ENCODE measurements at places on chromosomes 16 and 17.
A peak's percentile ranks its signal among the peaks of the same experiment; 100 is the strongest.

DNA sequence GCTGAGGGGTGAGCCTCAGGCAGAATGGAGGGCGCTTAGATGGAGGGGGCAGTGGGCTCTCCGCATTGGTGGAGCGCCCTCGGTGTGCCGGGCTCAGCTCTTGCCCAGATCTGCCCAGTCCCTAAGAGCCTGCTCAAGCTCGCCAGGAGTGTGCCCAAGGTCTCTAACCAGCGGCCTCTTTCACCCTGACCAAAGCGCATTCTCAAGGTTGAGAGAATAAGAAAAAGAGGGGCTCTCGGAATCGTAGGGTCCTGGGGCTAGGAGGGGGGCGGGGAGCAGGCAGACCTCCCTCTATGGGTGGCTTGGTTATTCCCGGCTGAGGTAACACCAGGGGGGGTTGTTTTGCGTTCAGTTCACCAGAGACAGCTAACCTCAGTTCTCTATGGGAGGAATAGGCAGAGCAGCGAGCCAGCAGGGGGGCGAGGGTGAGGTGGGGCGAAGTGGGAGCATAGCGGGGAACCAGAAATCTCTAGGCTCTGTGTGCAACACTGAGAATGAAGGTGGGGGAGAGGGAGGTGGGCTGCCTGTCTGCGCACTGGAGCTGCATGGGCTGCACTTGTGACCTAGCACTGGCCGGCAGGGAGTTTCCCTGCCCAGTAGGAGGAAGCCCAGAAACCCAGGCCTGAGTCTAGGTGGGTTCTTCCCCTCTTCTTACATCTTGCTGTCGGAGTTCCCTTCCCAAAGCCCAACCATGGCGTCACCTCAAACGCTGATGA, 3.0 kb downstream of the TMEM132E start:
- DNase-seq: no peak

- DNase-seq: no peak
Observed at GRCh38 chr16:8168016-8168415, 422.3 kb downstream of the TMEM114 start.

GRCh38 chr16:83162791-83163190, 536.0 kb downstream of the CDH13 start:
- no peak for DNase-seq

DNA sequence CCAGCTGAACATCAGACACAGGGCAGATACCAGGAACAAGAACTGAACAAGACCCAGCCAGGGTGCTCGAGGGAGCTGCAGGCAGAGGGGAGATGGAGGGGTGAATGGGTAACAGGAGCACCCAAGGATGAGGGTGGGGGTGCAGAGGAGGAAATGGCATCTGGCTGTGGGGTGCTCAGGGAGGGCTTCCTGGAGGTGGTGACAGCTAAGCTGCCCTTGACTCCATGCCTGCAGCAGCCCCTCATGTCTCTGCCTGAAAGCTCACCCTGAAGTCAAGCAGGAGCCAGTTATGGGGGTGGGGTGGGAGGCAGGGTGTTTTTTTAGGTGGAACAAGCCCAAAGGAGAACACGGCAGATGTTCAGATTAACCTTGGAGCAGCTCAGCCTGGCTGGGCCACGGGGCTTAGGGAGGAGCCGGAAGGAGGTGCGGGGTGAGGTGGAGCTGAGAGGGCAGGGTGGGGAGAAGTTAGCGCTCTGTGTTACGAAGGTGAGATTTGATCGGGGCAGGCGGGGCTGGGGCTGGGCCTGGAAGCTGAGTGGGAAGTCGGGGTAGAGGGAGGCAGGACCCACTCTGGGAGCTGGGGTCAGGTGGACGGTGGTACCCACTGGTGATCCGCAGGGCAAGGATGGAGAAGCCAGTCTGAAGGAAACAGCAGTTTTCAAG, 143.0 kb downstream of the ENGASE start:
- DNase-seq: peak; percentile 59

DNA sequence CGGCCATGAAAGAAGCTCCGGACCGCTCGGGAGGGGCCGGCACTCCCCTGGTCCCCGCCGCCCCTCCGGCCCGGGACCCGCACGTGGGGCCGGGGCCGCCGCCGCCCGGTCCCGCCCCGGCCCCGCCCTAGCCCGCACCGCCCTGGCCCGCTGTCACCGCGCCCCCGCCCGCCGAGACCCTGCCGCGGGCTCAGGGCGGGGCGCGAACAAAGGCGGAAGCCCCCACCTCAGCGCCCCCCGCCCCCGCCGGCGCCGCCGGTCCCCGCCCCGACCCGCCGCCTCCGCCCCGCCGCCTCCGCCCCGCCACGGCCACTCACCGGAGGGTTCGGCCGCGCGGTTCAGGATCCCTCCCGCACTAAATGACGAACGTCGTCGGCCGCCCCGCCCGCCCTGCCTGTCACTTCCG, at the start of gene ARHGDIA:
Gene ARHGDIA, minus strand, starts transcription at position 357 of the 406 bp plus-strand sequence. CDS start 1,407 bp downstream, outside the sequence.
- DNase-seq: no peak

- DNase-seq: no peak
Observed at GRCh38 chr16:50303605-50304466, 37.5 kb downstream of the ADCY7 start.

DNA sequence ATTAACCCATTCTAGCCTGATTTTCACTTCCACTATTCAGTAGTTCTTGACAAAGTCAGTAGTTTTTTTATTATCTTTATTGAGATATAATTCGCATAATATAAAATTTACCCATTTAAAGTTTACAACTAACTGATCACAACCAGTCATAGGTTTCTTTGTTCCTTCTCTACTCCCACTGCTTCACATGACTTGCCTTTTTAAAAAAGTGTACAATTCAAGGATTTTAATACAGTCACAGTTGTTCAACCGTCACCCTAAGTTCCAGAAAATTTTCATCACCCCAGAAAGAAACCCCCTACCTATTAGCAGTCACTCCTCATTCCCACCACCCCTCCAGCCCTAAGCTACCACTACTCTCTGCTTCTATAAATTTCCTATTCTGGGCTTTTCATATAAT, 162.5 kb downstream of the TRIM37 start:
- no peak for DNase-seq

- DNase-seq: no peak
Observed at GRCh38 chr17:71959154-71959553, 161.7 kb upstream of the SOX9 start.

GRCh38 chr17:47099987-47100711, 88.9 kb downstream of the CDC27 start:
- peak; percentile 82 for DNase-seq

- no peak for DNase-seq
Observed at GRCh38 chr16:81639348-81639747, 139.7 kb upstream of the PLCG2 start.

DNA sequence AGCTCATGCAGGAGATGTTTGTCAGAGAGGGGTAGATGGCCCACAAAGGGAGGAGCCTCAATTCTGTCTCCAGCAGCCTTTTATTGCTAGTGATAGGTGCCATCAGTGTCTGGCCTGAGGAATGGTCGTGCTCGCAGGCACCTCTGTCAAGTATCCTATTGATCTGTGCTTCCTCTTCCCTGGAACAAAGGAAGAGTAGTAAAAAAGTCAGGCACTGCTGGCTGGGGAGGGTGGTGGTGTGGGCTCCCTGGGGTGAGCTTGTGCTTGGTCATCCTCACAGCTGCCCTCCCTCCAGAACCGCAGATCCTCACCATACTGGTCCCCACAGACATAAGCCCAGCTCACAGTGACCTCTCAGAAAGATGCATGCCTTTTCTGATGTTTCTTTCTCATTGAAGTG, 15.0 kb upstream of the SALL1 start:
- DNase-seq: no peak

- DNase-seq: no peak
Observed at GRCh38 chr17:7080456-7081041, 498 bp upstream of the CLEC10A start.

DNA sequence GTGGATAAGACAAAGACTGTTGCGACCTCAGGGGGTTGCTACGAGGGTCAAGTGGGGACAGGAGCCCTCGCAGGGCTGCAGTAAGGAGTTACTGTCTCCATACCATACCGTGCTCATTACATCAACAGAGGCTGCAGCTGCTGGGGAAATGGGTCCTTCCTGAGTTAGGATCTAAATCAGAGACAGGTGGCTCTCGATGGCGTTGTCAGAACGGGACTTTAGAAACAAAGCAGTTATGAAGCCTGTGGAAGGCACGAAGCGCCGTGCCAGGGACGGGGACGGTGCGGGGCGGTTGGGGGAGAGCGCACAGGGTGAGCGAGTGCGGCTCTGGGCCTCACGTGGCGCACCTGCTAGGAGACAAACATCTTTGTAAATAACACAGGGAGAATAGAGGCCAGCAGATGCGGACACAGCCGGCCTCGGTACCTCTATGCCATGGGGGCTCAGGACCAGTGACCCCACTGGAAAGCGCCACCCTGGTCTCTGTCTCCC, 34.4 kb downstream of the ZCCHC14 start:
- DNase-seq: no peak

GRCh38 chr16:16020291-16020690, 70.9 kb downstream of the ABCC1 start:
- no peak for DNase-seq

- no peak for DNase-seq
Observed at GRCh38 chr16:47705266-47705665, 244.1 kb downstream of the PHKB start.

- peak; percentile 31 for DNase-seq
Observed at GRCh38 chr16:3175157-3176093, 12.6 kb upstream of the OR1F1 start.

GRCh38 chr16:80527297-80527696, 13.5 kb upstream of the DYNLRB2 start:
- DNase-seq: no peak

DNA sequence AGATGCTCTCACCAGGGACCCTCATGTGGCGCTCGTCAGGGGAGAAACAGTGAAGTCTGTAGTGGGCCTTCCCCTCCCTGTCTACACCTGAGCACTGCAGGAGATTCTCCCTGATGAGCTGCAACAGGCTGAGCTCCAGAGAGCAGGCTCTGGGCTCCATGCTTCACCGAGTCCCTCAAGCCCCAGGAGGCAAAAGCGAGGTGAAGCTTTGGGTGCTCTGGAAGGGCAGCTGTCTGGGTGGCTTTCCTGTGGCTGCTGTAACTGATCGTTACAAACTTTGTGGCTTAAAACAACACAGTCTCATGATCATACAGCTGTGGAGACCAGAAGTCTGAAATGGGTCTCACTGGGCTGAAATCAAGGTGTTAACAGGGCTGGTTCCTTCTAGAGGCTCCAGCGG, 12.1 kb upstream of the CD300LD start:
- DNase-seq: no peak

GRCh38 chr16:11329071-11329491, 16.2 kb upstream of the RMI2 start:
- no peak for DNase-seq

DNA sequence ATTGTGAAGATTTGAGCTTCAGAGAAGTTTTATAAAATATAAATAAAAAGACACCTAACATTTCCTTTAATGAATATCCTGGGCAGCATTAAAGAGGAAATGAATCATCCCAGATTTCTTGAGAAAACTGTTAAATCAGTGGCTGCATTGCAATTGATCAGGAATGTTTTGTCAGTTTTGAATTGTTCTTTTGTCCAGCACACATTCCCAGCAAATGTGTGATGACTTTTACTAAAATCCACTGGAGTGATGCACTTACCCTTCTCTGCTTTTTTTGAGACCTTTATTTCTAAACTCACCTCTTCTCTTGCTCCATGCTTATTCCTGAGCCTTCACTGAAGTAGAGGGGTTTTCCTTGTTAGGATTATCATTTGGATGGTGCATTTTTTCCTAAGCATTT, 1307.2 kb downstream of the CDH8 start:
- DNase-seq: no peak

- DNase-seq: no peak
Observed at GRCh38 chr17:2688351-2689342, 22.9 kb downstream of the CLUH start.

DNA sequence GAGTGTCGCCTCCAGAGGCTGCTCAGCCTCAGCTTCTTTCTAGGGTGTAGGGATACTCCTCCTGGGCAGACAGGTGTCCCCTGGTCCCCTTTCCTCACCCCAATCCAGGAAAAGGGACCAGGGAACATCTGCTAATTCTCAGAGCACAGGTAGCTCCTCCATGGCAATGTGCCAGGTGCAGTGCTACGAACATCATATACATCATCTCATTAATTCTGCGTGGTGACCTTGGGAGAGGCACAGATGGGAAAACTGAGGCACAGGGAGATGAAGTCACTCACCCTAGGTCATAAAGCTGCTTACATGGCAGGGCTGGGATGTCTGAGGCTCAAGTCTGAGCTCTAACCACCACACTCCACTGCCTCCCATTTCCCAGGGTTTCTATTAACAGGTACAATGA, 11.7 kb downstream of the HDAC5 start:
- DNase-seq: no peak

- DNase-seq: no peak
Observed at GRCh38 chr17:81045590-81046095, 10.7 kb downstream of the BAIAP2 start.

- no peak for DNase-seq
Observed at GRCh38 chr16:23491490-23492391, 18.6 kb downstream of the GGA2 start.

GRCh38 chr17:65522751-65523404, 38.6 kb downstream of the AXIN2 start:
- no peak for DNase-seq

DNA sequence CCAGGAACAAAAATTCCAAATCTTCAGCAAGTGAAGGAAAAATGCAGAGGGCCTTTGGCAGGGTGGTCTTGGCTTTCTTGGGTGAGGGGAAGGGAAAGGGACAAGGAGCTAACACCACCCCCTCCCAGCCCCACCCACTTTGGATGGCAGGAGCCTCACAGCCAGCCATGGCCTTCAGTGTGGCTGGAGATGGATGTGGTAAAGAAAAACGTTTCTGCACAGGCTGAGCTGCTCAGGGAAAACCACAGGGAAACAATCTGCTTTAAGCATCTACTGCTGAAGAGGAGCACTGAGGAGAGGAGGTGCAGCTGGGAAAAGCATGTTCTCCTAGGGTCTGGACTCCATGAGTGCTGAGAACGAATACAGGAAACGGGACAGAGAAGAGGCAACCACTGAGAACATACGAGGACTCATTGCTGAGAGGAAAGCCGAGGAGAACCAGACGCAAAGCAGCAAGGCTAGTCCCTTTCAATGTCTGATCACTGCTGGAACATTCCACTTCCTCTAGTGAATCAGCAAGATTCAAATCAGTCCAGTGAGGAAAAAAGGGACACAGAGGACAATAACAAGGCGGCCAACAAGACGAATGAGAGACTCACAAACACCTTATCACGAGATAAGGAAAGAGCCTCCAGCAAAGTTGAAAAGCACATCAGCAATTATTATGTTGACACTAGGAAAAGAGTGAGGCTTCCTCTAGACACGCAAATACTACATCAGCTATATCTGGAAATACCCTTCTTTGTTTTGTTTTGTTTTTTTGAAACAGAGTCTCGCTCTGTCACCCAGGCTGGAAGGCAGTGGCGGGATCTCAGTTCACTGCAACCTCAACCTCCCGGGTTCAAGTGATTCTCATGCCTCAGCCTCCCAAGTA, 41.7 kb downstream of the ZZEF1 start:
- no peak for DNase-seq

GRCh38 chr16:77850636-77851333, 62.4 kb downstream of the VAT1L start:
- no peak for DNase-seq
